ENCODE measurements at places on chromosomes 1 and 21.

DNA sequence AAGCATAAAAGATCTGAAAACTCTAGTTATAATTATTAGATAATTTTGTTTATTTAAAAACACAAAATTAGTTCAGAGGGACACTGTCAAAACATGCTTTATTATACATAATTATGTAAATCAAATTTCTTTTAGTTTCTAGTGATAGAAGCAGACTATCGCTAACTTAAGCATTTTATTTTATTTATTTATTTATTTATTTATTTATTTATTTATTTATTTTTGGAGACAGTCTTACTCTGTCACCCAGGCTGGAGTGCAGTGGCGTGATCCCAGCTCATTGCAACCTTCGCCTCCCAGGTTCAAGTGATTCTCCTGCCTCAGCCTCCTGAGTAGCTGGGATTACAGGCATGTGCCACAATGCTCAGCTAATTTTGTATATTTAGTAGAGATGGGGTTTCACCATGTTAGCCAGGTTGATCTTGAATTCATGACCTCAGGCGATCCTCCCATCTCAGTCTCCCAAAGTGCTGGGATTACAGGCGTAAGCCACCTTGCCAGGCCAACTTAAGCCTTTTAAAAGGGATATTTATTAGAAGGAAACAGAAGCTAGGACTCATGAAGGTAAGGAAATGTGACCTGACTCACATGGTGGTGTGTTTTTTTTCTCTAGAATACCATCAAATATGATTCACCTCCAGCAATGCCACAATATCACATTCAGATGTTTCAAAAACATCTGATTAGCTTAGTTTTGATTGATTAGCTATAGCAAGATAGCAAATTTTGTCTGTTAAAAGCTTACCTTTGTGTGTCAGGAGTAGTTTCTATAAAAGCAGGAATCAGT lies 1357.4 kb upstream of the ADGRL4 start:
- no peak for DNase-seq

DNA sequence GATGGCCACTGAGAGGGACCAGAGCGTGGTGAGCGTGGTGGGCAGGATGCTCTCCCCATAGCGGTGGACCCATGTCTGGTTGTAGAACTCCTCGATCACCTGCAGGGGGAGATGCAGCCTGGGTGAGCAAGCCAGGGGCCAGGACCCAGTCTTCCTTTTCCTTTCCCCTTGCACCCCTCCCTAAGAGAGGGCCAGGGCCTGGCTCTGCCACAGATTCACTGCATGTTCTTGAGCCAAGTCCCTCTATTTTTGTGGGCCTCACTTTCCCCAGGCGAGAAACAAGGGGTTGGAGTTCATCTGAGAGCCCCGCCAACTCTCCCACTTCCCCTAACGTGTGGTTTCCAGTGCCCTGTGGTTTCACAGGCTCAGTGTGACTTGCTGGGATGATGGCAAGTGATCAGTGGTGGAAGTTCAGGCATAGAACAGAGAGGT lies 27.5 kb downstream of the SLC2A1 start:
- DNase-seq, result no peak

DNA sequence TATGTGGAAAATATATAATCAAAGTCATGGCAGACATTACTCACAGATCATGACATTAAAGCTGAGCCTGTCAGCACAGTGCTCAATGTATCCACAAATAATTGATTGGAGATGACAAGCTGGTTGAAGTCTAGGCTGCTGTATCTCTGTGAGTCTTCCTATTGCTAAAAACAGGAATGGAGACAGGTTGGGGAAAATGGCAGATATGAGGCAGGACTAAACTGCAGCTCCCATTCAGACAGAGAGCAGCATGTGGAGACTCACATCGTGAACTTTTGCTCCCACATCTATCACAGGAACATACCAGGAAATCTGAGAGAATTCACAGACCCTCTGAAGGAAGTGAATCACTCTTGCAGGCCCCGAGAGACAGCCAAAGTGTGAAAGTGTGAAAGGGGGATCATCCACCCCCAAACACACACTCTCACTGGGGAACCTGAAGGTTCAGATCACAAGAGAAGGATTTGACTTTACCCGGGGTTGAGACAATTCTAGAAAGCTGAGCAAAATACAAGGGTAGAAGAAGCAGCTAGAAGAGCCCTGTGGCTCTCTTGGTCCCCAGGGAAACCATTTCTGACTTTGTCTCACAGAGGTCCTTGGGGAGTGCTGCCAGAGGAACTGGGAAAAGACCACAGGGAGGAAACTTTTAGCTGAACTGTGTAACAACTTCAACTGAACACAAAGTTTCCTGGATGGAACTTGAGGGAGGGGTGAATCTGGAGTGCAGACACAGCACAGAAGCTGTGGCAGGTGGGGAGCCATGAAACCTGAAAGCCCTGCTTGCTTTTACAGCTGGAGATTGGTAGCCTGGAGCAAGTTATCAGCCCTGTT lies 173.4 kb downstream of the S1PR1 start:
- no peak for DNase-seq

GRCh38 chr1:31423418-31423947 lies 10.5 kb downstream of the SERINC2 start:
- DNase-seq, result no peak

GRCh38 chr1:237042892-237043576 lies 1.1 kb downstream of the RYR2 start:
- no peak for DNase-seq

All from amniotic stem cell (primary cell).